ENCODE measurements at places on chromosomes 16 and 17.
A peak's percentile ranks its signal among the peaks of the same experiment; 100 is the strongest.

GRCh38 chr17:78422267-78422605 lies 43.8 kb downstream of the PGS1 start:
- DNase-seq = no peak

DNA sequence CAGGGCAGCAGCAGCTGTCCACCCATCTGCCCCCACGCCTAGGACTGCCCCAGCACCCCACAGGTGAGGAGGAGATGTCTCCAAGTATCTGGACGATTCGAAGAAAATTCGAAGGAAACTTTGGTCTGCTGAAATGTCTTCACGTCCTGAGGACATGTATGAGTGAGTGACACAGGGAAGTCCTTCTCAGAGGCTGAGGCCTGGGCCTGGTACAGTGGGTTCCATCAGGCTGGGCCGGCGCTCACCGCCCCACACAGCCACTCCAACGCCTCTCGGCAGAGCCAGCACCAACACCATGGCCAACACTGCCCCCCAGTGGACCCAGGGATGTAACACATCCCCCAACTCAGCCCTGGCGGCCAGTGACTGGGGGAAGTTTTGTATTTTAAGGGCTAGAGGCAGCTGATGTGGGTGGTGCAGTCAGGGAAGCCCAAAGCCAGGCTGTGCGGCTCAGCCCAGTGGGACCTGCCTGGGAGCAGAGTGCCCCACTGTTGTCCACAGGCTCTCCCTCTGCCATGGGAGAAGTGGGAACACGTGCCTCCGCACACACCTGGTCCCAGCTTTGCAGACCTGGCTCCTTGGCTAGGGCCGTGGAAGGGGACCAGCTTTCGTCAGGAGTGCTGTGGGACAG lies 55.8 kb upstream of the FASN start:
- peak; percentile 93 for DNase-seq

DNA sequence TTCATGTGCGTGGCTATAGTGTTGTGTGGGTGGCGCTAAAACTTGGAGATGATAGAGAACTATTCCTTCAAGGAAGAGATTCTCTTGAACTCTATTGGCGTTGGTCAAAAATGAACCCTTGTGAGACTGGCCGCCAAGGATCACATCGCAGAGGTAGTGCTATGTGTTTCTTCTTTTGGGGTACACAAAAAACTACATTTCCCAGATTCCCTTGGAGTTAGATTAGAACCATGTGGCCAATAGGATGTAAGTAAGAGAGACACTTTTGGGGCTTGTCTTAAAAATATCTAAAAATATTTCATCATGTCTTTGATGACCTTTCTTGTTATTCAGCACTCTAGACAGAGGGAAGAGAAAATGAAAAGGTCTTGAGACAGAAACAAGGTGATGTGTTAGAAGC lies 25.4 kb upstream of the DYNLRB2 start:
- no peak for DNase-seq

GRCh38 chr16:86611525-86611855 lies 33.1 kb downstream of the FOXL1 start:
- DNase-seq = no peak

GRCh38 chr16:17622366-17622765 lies 151.6 kb upstream of the XYLT1 start:
- no peak for DNase-seq

DNA sequence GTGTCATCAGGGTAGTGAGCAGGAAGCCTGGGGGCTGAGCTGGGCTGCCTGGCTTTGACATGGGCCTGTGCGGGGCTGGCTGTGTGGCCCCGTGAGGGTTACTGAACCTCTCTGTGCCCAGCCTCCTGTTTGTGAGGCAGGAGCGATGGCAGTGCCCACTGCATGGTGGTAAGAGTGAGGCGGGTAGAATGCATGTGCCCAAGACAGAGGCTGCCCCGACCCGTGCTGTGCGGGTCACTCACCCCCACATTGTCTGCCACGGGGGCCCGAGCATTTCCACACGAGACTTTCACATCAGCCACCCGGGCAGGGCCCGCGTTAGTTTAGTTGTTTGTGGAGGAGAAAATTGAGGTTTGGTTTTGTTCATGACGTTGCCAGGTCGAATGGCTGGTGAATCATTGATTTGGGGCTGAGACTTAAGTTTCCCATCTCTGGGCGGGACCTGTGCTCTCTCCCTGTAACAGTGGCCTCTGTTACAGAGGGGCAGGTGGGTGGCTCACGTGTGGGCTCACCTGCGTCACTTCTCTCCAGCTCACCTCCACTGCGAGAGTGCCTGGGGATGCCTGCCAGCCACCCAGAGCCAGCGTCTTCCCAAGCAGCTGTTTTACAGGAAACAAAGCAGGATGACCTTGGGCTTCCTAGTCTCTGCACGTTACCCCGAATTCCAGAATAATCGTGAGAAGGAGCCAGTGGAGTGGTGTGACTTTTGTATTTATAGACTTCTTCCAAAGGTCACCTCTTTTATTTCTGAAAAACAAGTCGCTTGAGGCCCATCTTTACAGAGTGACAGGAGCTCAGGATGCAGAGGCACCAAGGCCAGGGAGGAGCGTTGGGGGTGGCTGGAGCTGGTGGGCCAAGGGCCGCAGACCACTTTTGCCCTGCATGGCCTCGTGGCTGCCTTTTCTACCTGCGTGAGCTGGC lies 150.6 kb downstream of the RPTOR start:
- no peak for DNase-seq

- peak; percentile 57 for DNase-seq
Observed at GRCh38 chr17:30921544-30922196, at the start of gene ADAP2. TSS of gene ADAP2 (plus strand) at chr17:30921945. CDS start at chr17:30922015, 70 bp downstream.

DNA sequence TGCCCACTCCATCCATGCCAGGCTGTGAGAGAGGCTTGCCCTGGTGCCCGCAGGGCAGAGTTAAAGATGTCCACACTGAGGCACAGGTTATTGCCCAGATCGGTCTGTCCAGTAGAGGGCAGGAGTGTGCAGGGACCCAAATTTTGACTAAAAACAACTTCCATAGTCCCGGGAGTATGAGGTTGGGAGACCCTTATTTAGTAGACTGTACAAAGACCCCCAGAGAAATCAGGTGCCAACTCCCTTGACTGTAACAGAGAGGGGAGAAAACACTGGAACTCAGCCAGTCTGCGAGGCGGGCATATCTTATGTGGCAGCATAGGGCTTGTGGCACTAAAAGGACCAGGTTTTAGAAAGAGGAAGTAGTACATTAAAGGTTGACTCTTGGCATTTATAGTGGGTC lies 43.4 kb downstream of the HNF1B start:
- peak; percentile 26 for DNase-seq

DNA sequence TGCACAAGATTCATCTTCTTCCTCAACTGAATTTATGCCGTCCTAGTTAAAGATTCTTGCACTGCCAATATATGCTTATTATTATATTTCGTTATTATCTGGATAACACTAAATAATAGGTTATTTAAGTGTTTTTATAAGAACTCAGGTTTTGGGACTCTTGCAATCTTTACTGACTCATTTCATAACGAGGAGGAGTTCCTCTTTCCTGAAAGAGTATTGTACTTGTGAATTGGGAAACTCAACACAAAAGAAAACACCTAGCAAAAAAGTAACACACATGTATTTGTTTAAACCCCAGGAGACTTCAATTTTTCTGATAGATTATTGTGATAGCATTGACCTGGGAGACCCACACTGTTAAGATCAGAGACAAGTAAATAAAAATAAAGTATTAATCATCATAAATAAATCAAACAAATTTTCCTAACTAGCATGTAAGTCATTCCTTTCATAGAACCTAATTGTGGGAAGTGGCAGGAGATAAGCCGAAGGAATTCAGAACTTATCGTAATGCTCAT lies 505.8 kb downstream of the KCNJ2 start:
- DNase-seq = no peak

GRCh38 chr16:73124097-73124652 lies 76.2 kb upstream of the ZFHX3 start:
- DNase-seq = no peak

DNA sequence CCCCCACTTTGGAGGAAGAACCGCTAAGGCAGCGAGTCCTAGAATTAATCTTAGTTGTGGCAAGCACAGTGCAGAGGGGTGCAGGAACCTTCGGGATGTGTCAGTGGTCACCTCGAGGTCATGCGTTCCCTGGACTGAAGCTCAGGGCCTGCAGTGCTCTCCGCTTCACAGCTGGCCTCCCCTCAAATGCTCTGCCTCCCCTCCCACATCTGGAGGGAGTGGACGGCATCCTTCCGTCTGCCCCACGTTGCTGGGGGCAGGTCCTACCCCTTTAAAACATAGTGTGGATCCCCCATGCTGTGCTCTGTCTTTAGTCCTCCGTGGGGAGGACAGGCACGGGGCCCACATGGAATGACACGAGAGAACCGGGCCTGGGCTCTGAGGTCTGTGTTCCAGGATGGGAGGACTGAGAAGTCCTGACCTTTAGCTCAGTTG lies 99.5 kb upstream of the CDC42EP4 start:
- DNase-seq = no peak

DNA sequence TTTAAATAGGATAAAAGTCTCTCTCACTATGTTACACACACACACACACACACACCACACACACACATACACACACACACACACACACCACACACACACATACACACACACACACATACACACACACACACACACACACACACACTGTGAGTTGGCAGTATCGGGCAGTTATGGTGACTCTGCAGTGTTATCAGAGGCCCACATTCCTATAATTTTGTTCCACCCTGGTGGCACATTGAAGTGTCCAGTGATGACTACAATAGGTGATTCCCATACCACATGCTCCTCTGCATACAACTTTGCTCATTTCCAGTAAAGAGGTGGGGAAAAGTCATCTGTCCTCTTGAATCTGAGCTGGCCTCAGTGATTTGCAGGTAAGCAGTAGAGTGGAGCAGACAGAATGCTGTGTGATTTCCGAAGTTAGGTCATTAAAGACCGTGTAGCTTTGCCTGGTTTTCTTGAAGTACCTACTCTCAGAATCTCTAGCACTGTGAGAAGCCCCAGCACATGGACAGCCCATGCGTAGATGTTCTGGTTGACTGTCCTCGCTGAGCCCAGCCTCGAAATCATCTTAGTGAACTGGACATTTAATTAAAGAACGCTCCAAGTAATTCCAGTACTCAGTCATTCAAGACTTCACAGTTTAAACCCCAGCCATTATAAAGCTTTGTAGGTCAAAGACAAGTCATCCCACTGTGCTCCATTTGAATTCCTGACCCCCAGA lies 836.6 kb upstream of the SOX9 start:
- no peak for DNase-seq

- no peak for DNase-seq
Observed at GRCh38 chr17:63490329-63490728, 13.5 kb downstream of the ACE start.

GRCh38 chr17:1957037-1957436 lies 68.1 kb downstream of the RTN4RL1 start:
- DNase-seq = no peak
